Muscle of back (tissue), 13 donors: ENCODE measurements at places on chromosomes 12 and 14.

GRCh38 chr12:90854136-90854689 lies 100.8 kb downstream of the CCER1 start:
- DNase-seq = peak; percentile 54

- no peak for DNase-seq
Measured at GRCh38 chr12:103647267-103647666, 60.2 kb downstream of the STAB2 start.

DNA sequence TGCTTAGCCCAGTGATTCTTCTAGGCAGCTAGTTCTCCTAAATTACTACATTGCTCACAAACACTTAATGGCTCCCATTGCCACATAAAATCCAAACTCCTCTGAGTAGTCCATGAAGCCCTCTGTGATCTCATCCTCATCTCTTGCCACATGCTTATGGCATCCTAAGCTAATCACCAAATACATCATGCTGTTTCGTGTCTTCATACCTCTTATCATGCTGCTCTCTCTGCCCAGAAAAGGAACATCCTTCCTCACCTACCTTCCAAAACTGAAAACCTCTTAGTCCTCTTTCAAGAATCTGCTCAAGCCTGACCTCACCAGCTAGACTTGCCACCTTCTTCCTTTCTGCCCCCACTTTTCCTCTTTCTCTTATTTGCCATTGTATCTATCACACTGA lies 108.5 kb downstream of the DUSP6 start:
- DNase-seq = no peak

DNA sequence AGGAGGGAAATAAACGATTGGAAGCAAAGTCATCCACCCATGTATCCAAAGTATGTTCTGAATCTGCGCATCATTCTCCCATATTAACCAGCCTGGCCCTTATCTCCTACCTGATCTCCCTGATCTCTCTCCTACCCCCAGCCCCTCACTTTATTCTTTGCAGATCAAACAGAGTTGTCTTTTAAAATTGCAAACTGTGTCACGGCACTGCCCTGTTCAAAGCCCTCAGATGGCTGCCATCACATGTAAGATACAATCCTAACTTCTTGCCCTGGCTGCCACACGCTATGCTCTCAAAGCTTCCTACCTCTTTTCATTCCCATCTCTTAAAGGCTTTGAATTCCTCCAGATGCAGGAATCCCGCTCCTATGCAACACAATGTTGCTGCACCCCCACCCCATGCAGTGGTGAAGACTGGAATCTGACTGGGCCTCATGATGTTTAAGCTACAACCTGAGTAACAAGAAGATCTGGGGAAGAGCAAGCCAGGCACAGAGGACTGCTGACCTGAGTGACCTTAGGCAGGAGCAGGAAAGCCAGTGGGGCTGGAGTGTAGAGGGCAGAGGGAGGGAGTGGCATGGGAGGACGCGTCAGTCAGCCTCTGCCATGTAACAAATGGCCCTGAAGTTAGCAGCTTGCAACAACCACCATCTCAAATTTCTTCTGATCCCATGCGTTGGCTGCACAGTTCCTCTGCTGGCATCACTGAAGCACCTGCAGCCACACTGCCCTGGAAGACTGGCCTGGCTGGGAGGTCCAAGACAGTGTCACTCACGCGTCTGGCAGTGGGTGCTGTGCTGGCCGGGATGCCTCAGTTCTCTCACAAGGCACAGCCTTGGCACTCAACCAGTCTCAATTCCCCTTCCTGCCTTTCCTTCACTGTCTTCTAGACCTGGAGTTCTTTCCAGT lies 382.8 kb downstream of the BCL11B start:
- no peak for DNase-seq

DNA sequence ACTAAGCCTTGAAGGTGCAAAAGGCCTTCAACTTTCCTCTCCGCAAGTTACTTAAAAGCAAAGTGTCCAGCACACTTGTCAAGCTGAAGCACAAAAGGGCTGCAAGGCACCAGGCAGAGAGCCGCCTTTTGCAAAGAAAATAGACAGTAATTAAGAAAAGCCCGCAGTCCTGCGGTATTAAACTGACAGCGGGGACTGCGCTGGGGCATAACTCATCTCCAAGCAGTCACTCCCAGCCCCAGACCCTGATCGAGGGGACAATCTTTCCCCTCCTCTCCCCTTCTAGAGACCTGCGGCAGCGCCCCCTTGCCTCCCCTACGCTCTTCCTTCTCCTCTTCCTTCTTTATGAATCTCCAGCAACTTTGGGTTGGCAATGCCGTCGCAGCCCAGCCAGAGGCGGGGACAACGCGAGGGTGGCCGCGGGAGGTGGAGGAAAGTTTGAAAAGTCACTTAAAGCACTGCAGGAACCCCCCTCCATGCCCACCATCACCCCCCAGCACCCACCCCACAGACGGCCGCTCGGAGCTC lies 200.9 kb upstream of the CAND1 start:
- DNase-seq = peak; percentile 56

- DNase-seq = no peak
Measured at GRCh38 chr12:56120158-56120846, 2.2 kb downstream of the ZC3H10 start.
